GM23338 (cell line): ENCODE measurements at places on chromosomes 7 and 10.
A peak's percentile ranks its signal among the peaks of the same experiment; 100 is the strongest.

DNA sequence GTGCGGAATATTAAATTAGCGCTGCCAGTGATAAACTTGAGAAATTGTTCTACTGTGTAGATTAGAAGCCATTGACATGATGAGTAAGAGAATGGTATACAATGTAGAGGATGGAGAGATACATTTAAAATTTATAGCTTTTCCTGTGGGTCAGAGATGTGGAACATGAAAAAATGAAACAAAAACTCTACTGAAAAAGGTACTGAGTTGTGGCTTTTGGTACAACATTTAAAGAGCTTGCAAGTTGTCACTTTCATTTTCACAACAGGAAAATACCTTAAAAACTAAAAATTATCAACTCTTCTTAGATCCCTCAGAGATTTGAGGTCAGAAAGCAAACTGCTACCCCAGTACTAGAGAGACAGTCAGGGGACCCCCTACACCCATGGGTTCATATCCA is 348.8 kb upstream of the CDC14C start:
- DNase-seq, result no peak

DNA sequence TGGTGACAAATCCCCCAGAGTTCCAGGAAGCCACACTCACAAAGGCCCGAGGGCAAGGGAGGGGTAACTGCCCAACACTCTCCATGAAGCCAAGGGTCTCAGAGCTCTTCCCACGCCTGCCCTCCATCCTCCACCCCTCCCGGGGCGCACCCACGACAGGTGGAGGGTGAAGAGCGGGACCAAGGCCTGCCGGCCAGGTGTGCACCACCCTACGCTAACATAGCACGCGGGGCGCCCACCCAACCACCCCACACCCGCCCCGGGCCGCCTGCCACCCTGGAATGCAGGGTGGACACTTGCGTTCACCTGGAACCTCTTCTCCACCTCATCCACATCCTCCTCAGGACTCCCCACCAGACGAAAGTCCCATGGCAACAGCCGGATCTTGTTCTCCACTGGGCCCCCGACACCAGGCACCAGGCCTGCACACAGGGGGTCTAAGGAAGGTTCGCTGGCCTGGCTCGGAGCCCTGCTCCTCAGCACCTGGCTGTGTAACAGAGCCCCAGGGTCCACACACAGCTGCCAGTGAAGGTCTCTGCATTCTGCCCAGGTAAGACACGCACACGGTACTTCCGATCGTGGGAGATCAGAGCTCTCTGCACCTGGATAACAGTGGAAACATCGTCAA is 32.7 kb downstream of the MAD1L1 start:
- no peak for DNase-seq

DNA sequence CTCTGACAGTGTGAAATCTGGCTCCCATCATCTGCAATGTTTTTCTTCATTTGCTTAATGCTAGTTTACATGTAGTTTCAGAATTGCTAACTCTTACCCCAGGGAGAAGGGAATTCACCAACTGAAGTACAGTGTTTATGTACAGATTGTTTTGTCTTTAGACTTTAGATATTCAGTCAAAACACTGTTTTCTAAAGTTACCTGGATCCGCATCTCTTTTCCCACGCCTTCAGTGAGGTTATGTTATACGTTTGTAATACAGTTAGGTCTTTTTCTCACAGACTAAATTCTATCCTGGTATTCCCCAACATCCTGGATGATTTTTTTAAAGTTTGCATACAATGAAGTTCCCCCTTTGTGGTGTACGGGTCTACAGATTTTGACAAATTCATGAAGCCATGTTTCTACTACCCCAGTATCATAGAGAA is 3.2 kb upstream of the LYZL1 start:
- no peak for DNase-seq

- peak; percentile 77 for DNase-seq
Observed at GRCh38 chr7:128911423-128912031, 1.0 kb upstream of the KCP start.

GRCh38 chr10:97849687-97850402 is at the start of gene GOLGA7B:
TSS of gene GOLGA7B (plus strand) at chr10:97849843. CDS start at chr10:97850304, 461 bp downstream.
- DNase-seq, result peak; percentile 89

GRCh38 chr7:33411020-33411419 is 281.7 kb downstream of the BBS9 start:
- no peak for DNase-seq

DNA sequence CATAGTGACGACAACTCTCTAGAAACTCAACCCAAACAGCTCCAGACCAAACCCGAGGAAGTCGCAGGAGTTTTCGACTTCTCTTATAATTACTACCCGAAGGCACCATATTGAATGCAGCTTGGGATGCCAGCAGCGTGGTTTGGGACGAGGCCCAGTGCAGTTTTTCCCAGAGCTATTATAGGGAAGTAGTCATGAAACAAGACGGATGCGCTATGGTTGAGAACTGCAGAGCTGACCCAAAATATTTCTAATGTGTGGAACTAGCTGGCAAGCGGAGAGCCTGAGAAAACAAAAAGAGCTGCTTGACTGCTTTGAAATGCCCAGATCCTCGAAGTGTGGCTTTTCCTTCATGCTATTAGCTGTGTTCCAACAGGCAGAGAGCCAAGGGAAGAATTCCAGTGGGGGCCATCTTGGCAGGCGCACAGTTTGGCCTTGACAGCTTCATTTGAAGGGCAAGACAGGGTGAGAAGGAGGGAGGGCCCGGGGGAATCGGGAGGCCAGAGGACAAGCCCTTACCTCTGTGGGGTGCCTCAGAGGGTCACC is 122.7 kb downstream of the CUL2 start:
- DNase-seq, result no peak

DNA sequence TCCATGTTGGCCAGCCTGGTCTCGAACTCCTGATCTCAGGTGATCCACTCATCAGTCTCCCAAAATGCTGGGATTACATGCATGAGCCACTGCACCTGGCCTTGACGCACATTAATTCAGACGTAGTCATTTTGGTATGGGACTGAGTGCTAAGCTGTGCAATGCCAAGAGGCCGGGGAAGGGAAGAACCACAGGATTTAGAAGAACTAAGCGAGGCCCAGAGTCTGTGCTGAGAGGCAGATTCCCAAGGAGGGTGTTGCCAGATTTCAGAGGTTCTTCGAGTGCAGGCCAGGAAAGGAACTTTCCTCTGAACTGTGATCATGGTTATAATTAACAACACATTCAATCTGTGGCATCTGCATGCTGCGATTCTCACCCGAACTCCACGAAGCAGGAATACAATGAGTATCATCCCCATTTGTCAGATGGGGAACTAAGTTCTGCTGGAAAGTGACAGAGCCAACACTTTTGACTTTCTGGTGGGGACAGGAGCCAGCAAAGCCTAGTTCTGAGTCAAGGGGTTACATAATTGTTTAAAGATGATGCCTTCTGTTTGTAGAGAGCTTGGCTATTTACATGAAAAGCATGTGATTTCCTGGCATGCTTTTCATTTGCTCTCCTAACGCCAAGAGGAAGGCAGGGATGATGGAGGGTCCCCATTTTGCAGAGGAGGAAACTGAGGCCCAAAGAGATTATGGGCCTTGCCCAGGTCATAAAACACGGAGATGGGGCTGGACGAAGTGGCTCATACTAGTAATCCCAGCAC is 6.2 kb upstream of the ZAN start:
- DNase-seq, result no peak

GRCh38 chr7:76340617-76341131 is 18.1 kb downstream of the YWHAG start:
- no peak for DNase-seq

- DNase-seq, result no peak
Observed at GRCh38 chr7:66696774-66697191, 43.8 kb upstream of the RABGEF1 start.

GRCh38 chr7:2689951-2690705 is 2.1 kb downstream of the AMZ1 start:
- no peak for DNase-seq

GRCh38 chr10:116331815-116332214 is 7.6 kb downstream of the CCDC172 start:
- DNase-seq, result no peak

DNA sequence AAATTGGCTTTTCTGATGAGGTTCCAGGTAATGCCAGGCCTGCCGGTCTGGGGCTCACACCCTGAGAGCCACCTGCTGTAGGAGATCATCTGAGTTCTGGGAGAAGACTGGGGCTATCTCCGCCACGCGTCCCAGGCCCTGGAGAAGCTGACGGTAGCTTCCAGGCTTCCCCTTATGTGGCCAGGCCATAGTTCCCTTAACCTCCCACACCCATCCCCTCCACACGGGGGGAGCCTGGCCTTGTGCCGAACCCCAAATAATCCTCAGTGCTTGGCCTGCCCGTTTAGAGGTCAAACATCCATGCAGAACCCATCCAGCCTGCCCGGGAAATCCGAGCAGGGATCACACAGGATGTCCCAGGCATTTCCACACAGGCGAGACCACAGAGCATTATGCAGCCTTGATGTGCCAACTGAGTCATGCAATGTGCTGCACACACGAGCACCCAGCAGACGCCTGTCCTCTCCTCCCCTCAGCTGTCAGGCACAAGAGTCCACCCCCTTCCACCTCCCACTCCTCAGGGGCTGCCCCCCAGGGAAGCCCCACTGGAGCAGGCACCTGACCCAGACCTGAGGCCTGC is 176.2 kb downstream of the PRKAG2 start:
- DNase-seq, result no peak

DNA sequence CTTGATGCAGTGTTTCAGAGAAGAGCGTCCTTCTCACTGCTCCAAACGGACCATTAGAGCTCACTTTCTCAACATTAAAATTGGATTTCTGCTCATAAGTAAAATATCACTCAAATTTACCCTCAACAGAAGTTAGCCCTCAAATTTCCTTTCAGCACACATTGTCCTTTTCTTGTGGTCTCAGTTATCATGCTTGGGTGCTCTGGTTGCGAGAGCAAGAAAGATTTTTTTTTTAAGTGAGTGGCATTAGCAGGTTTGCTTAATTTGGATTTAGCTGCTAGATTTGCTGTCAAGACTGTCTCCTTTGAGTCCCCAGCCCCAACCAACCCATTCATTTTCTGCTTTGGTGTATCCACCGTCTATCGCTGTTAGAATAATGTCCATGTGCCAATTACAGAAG is 2.6 kb upstream of the CH25H start:
- DNase-seq, result no peak

DNA sequence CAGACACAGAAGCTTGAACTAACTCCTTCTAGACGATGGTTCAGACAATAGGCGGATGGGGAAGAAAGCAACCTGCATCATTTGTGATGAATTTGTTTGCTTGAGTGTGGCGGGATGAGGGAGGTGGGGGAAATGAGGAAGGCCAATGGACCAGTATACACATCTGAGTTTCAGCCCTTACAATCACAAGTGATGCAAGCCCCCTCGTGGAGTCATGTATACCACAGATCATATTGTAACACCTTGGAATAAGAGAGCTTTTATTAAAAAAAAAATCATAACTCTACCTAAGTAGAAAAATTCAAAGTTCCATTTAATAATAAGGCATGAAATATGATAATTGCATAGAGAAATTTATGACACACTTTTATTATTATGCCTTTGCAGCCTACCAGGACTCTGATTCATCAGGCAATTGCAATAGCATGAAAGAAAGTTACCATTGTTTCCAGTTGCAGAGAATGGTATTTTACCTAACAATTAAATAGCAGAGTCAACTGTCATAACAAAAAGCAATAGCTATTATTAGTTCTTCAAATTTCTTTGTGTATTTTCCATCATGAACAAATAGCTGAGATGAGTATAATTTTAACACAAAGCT is 230.2 kb upstream of the AKR1E2 start:
- no peak for DNase-seq

GRCh38 chr7:68529221-68529620 is 1069.1 kb upstream of the AUTS2 start:
- DNase-seq, result no peak

DNA sequence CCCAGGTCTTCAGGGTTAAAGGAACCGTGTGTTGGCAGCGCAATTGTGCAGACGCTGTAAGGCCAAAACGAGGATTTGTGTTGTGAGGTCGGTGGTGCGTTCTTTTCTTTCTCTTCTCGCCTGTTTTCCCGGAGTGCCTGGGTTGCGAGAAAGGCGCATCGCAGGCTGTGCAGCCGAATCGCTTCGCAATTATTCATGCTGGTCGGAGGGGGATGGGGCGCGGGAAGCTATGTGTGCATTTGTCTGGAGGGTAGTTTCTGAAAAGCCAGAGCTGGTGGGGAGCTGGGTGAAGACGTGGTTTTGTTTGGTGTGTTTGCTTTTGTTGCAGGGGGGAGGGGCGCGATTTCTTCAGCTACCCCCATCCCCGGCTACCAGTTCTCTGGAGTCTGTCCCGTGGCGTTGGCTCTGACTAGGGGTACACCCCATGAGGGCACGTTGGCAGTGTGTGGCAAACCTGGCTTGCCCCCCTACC is 2.1 kb downstream of the MXI1 start:
- peak; percentile 66 for DNase-seq

- DNase-seq, result peak; percentile 87
Observed at GRCh38 chr10:124744102-124745050, at the start of gene FAM53B. TSS of gene FAM53B (minus strand) at chr10:124744378. CDS start at chr10:124706713, 37,665 bp downstream.

- DNase-seq, result peak; percentile 23
Observed at GRCh38 chr10:61978965-61979364, 77.5 kb downstream of the ARID5B start.

- no peak for DNase-seq
Observed at GRCh38 chr7:100839361-100839760, 12.0 kb upstream of the EPHB4 start.

DNA sequence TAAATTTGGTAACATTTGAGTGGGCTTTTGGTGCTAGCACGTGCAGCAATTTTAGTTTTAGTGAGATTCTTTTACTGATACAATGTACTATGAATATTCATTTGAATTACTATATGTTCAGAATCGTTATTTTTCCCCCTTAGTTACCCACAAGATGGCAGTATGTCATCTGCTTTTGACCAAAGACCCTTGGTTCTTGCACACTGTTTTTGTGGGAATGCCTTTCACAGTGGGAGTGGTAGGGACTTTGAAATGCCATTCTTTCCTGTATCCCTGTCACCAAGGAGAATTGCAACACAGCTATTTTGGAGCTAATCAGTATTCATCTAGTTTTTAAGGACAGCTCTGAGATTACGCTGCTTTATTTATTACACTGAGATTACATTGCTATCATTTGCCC is 40.6 kb downstream of the SEC23IP start:
- peak; percentile 47 for DNase-seq

DNA sequence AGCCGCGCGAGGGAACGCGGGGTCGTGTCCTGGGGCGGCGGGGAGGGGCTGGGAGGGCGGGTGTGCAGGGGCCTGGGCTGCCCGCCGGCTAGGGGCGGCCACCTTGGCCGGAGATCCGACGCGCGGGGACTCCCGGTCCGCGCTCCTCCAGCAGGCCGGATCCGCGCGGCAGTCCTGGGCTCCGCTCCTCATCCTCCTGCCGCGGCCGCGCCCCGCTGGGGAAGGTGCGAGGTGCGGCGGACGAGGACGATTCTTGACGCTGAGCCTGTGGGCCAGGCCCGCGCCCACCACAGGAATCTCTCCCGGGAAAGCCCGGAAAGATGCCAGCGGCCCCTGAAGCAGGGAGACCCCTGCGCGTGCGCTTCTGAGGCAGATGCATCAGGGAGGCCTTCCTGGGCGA is 6.6 kb upstream of the OGDHL start:
- peak; percentile 72 for DNase-seq
